ENCODE measurements at places on chromosomes 11 and 22.

DNA sequence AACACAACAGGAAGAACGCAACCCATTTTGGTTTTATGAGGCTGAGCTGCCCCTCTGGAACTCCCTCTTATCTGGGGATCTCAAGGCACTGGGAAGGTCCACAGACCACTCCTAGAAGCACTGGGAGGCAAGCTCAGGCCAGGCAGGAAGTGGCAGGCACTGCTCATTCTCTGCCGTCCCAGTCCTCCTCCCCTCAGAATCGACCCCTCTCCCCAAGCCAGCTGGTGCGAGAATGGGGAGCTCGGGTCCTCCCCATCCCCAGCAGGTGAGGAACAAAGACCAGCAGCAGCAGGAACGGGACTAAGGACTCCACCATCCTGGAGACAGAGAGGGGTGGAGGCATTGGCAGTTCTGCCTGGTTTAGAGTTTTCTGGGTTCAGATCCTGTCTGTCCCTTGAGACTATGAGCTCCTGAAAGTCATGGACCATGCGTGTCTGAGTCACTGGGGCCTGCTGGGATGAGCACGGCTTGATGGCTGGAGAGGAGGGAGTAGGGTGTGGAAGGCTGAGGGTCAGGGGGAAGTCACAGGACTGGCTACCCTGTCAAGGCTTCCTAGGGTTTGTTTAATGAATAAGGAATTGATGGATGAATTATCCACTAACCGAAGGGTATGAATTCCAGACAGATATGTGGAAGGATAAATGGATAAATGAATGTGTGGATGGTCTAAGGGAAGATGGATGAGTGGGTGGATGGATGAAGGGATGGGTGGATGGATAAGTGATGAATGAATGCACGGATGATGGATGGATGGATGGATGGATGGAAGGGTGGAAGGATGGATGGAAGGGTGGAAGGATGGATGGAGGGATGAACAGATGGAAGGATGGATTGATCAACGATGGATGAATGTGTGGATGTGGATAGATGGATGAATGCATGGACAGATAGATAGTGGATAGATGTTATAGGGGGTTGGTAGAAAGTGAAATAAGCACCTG, 6.4 kb downstream of the MYEOV start:
- DNase-seq: no peak

- DNase-seq: no peak
Observed at GRCh38 chr11:64933935-64934681, 1.6 kb downstream of the GPHA2 start.

DNA sequence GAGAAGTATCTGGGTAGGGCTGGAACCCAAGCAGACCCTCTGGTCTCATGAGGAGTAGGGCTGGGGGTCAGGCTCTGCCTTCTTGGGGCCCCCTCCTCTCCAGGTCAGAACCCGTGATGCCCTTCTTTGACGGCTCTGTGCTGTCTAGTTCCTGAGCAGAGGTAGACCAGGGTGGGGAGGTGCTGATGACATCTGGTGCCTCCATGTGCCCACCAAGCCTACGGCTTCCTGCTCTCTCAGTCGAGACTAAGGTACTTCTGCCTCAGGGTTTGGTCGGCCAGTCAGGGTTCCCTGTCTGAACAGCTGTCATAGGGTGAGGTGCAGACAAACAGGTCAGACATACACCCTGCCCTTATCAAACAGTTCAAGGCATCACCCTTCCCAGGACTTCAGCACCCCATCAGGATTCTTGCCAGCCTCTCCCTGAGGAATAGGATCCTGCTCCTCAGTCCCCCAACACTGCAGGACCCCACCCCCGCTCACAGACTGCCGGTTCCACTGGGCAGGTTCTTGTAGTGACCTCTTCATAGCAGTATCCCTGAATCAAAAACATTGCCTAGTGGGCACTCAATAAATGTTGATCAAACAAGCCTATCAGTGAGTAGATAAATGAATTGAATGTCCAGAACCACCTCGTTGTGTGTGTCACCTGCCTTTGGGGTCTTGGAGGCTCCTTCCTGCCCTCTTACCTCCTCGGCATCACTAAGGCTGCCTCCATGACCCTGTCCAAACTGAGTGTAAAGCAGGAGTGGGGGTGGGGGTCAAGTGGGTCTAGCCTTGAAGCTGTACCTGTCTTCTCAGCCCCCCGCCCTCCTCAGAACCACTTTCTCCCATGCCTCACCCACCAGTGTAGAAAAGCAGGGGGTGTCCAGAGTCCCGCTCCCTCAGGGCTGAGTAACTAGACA, 158.2 kb downstream of the BUD13 start:
- no peak for DNase-seq

GRCh38 chr11:121029153-121029552, 5.3 kb downstream of the TBCEL start:
- no peak for DNase-seq

GRCh38 chr11:61411589-61411988, 18.2 kb downstream of the CPSF7 start:
- DNase-seq: no peak

GRCh38 chr11:122207505-122207904, 91.5 kb upstream of the BLID start:
- no peak for DNase-seq

DNA sequence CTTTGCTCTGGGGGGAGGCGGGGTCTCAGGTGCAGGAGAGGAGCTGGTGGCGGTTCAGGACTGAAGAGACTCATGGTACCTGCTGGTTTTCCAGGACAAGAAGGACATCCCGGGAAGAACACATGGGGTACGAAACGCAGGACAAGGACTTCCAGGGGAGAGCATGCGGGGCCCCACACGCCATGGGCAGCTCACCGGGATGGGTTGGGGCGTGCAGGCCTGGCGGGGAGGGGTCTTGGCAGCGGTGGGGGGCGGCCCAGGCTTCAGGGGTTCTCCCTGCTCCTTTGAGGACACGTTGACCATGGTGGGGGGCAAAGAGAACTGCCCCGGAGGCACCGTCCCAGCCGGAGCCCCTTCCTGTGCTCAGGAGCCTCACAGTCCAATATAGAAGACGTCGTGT, 673.2 kb downstream of the BRD1 start:
- no peak for DNase-seq

DNA sequence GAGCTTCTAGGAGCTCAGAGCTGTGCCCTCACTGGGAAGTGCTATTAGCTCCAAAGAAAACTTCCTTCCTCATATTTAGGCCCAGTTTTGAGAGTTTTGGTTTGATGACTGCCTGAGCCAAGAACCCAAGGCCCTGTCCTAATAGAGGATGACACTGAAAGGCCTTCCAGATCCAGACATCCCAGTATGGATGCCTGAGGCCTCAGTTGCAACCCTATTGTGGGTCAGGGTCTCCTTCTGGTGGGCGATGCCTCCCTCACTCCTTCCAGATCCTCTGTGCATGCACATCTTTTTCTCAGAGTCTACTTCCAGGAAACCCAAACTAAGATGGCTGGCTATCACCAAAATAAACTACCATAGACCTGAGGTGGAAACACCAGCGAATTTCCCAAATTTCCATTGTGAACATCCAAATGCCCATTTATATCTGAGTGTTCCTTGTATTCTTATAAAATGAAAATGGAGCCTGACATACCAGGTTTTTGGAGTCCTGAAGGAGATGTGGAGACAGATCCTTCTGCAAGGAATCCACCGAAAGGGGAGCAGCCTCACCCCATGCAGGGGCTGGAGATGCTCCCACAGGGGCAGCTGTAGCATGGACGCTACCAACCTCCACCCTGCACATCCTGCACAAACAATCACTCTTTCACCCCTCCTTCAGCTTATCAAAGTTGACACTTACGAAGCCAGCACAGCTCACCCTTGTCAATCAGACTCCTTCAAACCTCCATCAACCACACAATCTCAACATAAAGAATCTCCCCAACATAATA, 61.1 kb downstream of the GGTLC2 start:
- DNase-seq: no peak

GRCh38 chr11:41519696-41520095, 60.2 kb upstream of the LRRC4C start:
- DNase-seq: no peak

DNA sequence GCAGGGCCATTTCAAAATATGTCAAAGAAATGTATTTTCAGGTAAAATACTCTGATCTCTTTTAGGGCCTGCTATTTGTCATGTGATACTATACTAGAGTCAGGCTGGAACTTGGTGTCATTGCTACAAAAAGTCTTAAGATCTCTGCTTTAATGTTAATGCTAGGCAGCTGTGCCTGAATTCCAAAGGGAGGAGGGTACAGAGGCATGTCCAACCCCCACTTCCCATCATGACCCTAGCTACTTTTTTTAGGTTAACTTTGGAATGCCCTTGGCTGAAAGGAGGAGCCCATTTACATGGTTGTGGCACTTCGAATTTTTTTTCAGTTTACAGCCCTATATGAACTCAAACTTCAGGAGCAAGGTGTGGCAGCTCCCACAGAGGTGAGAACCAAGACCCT, 58.1 kb downstream of the OSBP2 start:
- DNase-seq: no peak

DNA sequence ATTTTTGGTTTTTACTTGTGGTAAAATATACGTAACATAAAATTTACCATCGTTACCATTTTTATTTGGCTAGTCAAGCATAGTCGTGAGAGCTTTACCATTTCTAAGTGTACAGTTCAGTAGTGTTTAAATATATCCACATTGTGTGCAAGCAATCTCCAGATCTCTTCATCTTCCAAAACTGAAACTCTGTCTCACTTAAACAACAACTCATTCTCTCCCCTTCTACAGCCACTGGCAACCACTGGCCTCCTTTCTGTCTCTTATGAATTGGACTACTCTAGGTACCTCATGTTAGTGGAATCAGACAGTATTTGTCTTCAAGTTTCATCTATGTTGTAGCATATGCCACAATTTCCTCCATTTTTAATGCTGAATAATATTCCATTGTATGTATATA, 37.4 kb downstream of the SMC1B start:
- DNase-seq: no peak

DNA sequence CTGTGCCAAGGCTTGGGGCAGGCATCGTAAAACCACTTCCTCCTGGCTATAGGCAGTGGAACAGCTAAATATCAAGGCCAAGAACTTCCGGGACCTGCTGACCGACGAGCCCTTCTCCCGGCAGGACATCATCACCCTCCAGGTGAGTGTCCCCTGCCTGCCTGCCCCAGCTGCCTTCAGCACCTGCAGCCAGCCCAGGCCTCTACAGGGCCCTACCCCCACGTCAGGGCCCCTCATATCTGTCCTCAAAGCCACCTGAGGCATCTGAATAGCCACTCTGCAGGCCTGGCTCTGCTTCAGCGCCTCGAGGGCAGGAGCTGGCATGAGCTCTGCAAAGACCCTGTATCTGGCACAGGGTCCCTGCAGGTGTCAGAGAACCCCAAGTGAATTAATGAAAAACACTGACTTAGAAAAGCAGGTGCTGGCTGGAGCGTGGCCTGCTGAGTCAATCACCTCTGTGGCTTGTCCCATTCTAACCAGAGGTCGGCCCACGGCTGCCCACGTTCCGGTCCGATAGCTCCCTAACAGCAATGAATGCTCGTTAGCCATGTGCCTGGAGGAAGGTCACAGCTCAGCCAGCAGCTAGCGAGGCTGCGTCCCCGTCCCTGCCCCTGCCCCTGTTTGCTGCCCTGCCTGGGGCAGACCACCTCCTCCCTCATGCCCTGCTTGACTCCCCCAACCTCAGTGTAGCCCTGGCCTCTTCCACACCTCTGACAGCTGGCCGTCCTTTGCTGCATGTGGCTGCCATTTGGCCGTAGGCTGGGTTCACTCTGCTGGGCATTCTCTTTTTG, 16.8 kb downstream of the PPIL2 start:
- DNase-seq: no peak

DNA sequence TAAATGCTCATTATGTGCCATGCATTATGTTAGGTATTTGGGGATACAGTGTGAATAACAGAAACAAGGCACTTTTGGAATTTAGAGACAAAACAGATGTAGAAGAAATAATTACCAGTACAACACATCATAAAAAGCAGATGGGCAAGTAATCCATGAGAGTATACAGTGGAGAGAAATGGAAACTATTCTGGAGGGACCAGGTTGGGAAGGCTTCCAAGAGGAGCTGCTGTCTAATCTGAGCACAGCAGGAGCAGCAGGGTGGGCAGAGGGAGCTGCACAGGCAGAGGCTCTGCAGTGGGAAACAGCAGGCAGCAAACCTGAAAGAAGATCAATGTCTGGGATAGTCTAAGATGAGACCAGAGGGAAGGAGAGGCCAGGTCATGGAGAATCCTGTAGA, 268.7 kb upstream of the CCDC90B start:
- no peak for DNase-seq

Measured in retinal pigment epithelial cell (primary cell).